Stimulated activated CD4-positive, alpha-beta T cell treated with anti-CD3 and anti-CD28 coated beads, Interleukin-12 subunit alpha, Interleukin-12 subunit beta, amount 100 ng/mL, for 48 hours (primary cell): ENCODE measurements at places on chromosomes 6 and 20.

- no peak for DNase-seq
Observed at GRCh38 chr20:58707770-58708169, 15.2 kb downstream of the NPEPL1 start.

GRCh38 chr20:38997622-38998021 is 35.5 kb downstream of the DHX35 start:
- peak; percentile 44 for DNase-seq

GRCh38 chr6:40480678-40481077 is 106.5 kb downstream of the LRFN2 start:
- no peak for DNase-seq

DNA sequence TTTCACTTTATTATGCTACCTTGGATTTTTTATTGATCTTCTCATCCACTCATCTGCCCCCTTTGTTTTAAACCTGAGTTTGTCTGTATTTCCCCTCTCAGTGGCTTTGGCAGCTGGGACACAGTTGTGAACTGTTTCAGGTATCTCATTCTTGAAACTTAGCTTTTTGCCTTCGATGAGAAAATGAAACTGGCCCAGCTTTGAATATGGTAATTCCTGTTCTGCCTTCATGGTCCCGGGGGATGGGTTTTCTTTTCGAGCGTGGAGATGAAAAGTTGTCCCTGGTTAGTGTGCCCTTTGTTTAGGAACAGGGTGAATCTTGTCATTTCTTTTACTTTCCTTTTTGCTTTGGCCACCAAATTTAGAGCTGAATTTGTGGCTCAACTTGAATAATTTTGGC is 25.6 kb downstream of the DHX35 start:
- no peak for DNase-seq

DNA sequence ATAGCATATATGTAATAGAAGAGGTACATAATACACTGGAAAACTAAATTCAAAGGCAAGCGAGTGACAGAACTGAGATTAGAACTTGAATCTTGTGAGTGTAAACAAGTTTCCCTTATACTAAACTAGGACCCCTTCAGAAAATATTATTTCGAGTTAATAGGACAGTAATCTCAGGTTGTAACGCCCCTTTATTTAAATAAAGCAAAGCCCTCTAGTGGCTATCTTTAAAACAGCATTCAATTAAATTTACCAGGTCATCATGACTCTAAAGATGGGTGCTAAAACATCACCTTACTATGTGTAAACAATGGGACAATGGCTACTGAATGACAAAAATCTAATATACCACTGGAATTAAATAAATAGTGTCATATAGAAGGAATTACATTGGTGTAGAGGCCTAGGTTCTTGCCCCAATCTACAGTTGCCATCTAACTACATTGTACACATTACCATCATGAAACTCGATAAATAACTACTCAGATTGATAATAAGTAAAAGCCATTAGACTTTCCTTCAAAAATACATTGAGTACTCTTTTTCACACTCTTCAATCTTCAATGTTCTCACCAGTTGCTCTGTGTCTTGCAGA is 255.4 kb upstream of the IRAK1BP1 start:
- DNase-seq: no peak

DNA sequence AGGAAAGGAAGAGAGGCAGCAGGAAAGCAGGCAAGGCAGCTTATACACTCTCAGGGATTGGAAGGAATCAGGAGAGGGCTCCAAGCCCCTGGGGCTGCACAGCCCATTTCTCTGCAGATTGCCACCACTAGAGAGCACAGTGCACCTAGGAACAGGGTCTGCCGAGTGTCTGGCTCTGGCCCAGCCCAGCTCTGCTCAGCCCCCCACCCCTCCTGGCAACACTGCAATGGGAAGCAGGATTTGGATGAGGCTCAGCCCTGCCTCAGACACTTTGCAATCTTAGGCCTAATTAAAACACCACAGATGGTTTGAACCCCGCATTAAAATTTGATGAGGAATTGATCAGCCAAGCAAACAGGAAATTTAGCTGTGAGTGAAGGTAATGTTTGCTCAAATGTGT is 252.7 kb downstream of the DHX35 start:
- DNase-seq: no peak

DNA sequence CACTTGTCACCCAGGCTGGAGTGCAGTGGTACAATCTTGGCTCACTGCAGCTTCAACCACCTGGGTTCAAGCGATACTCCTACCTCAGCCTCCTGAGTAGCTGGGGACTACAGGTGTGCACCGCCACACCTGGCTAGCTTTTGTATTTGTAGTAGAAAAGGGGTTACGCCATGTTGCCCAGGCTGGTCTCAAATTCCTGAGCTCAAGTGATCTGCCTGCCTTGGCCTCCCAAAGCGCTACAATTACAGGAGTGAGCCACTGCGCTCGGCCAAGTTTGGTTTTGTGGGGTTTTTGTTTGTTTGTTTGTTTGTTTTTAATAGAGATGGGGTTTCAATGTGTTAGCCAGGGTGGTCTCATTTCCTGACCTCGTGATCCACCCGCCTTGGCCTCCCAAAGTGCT is 12.3 kb downstream of the LOC128125822 start:
- DNase-seq: no peak

GRCh38 chr6:113411011-113411410 is 446.1 kb upstream of the MARCKS start:
- DNase-seq: no peak

- DNase-seq: peak; percentile 78
Observed at GRCh38 chr20:62501801-62502495, 26.2 kb upstream of the GATA5 start.

GRCh38 chr6:35429463-35429862 is 22.7 kb upstream of the FANCE start:
- no peak for DNase-seq

GRCh38 chr6:112956696-112957535 is 609.8 kb downstream of the RFPL4B start:
- no peak for DNase-seq

- no peak for DNase-seq
Observed at GRCh38 chr20:62814060-62814708, 2.7 kb upstream of the COL9A3 start.

DNA sequence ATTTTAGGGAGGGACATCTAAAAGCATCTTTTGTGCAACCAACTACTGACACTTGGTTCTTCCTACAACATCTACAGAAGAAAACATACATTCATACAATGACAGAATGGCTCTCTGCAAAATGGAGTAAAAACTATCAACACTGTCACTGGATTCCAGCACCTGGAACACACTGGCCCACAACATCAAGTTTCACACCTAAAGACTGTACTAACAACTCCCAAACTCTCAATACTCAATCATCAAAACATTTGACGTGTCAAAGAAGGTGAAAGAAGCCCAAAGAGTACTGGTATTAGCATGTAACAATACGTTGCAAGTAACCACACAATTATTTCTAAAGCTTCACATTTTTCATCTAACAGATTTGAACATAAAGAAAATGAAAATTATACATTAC is 2.1 kb downstream of the CPNE1 start:
- DNase-seq: no peak

GRCh38 chr6:37365791-37366190 is 12.0 kb downstream of the RNF8 start:
- DNase-seq: no peak

DNA sequence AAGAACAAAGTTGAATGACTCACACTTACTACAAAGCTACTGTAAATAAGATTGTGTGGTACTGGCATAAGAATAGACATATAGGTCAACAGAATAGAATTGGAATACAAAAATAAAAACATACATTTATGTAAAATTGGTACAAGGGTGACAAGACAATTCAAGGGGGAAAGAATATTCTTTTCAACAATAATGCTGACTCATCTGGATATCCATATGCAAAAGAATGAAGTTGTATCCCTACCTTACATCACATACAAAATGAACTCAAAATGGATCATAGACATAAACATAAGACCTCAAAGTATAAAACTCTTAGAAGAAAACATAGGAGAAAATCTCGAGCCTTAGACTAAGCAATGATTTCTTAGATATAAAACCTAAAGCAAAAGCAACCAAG is 50.9 kb downstream of the TRMT6 start:
- DNase-seq: no peak

GRCh38 chr6:109998159-109998785 is 20.2 kb downstream of the GPR6 start:
- no peak for DNase-seq

DNA sequence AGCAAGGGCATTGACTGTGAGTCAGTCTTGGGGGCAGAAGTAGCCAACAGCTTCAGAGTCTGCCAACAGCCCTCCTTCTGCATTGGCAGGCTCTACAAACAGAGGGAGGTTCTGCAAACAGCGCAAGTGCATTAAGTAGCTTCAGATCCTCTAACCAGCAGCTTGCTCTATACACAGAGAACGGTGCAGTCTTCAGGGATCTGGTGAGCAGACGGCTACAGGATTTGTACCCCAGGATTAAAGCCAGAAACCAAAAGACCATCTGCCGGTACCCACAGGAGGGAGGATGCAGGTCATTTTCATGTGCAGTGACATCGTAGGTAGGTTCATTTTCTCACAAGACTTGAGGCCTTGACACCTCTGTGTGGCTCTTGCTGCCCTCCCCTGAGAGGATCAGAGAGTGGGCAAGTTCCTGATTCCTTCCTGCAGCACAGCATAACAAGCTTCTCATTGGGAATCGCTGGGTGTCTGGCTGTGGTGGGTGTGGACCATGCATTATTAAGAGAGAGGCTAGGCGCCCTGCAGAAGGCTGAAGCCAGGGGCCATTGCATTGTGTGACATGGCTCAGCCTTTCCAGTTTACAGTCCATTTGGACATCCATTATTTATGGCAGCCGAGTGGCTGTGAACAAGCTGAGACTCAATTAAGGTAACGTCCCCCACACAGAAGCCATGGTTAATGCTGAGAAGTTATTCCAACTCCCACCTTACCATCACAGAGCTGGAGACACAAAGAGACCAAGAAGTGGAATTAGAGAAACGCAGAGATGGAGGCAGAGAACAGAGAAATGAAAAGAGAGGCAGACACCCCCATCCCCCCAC is 250.0 kb downstream of the LRFN2 start:
- DNase-seq: no peak

DNA sequence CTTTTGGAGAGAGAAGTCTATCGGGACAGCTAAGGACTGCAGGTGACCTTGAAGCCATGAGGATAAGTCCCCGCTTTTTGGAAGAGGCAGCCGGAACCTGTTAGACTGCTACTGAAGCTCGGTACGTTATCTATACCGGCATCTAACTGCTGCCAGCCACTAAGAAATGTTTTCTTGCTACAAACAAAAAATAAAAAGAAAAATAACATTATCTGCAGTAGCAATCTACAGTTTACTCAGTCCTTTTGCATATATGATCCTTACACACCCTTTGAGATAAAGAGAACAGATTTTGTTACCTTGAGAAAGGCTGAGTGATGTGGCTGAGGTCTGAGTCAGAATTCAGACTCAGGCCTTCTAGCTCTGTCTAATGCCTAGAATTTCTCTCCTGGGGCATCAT is 314.6 kb downstream of the CDH26 start:
- no peak for DNase-seq

GRCh38 chr20:8036771-8037170 is 17.2 kb upstream of the TMX4 start:
- DNase-seq: no peak

GRCh38 chr6:146911635-146912215 is 292.5 kb upstream of the STXBP5 start:
- no peak for DNase-seq

DNA sequence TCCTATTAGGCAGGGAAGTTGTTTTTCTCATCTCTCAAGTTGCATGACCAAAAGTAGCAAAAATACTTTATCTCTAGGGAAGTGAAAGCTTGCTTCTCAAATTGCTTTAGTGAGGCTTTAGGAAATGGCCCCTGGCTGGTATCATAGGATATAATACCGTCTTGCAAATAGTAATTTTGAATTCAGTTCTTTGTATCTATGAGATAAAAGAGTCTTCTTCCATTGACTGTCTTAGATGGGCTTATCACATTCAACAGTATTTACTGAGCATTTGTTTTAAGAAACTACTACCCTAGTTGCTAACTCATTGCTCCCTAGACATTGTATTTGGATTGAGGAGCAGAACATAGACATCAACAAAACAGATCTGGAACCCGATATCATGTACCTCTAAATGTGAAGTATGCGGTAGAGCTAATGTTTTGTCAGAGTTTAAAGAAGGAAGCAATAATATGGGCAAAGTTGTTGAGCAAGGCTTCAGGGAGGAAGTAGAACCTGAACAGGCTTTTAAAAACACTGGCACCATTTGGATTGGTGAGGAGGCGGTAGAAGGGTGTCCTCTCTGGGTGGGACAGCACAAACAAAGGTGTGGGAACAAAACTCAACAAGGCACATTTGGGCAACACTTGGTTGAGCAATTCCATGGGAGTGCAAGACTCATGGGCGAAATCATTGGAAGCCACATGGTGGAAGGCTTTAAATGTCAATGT is 101.5 kb downstream of the SGK1 start:
- no peak for DNase-seq

DNA sequence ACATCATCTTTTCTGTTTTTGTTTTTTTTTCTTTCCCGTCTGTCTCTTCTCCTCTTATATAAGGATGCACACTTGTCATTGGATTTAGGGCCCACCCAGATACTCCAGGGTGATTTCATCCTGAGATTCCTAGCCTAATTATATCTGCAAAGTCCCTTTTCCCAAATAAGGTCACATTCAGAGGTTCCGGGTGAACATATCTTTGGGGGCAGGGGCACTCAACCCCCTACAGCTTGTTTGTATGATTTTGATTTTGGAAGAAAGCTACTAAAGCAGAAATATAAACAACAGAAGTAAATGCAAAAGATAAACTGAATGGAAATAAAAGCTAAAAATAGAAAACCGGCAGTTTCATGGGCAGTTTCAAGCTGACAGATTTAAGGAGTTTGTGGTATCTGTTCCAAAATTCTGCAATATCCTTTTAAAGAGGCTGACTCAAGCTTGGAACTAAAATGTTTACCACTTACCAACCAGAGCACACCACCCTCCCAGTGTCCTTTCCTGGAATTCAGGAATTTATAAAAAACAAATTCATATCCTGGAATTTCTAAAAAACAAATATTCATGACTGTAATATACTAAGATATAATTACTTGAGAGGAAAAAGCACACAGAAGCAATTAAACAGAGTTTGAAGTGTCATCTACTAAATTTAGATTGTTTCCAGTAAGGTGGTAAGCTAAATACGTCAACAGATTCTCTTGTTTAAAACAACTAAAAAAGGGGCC is 100.0 kb upstream of the CARMIL1 start:
- no peak for DNase-seq

DNA sequence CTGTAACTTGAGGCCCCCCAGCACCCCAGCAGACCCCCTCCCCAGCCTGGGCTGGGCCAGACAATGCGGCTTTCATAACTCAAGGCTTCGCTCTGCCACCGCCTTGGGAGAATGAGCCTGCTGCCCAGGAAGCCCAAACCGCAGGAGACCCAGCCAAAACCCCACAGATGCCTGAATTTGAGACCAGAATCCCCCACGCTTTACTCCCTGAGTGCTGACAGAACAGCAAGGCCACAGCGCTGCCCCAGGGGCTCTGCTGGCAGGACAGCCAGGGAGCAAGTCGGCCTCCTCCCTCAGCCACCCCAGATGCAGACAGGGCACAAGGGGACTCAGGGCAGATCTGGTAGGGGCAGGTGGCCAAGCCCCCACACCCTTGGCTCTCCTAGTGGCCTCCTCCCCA is 2.2 kb downstream of the MDFI start:
- DNase-seq: no peak

- DNase-seq: no peak
Observed at GRCh38 chr6:142336787-142337186, 35.0 kb downstream of the ADGRG6 start.
